ENCODE measurements at places on chromosomes 1 and 21.

- no peak for DNase-seq
Measured at GRCh38 chr1:9238134-9238533, 3.6 kb downstream of the H6PD start.

DNA sequence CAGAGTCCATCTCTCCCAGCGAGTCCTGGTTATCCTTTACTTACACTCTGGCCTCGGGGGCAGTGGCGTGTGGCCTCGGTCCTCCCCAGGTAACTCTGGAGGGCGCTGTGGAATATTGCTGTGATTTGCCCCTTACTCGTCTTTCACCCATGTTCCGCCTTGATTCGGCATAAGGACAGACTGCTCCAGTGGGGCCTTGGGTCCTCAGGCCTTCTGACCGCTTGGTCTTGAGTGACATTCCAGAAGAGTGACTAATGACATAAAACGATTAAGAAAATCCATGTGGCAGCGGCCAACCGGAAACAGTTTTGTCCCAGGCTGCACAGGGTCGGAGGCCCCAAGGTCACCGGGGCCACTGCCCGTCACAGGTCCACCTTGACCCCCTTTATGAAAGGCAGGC is 11.0 kb downstream of the ICMT start:
- no peak for DNase-seq

DNA sequence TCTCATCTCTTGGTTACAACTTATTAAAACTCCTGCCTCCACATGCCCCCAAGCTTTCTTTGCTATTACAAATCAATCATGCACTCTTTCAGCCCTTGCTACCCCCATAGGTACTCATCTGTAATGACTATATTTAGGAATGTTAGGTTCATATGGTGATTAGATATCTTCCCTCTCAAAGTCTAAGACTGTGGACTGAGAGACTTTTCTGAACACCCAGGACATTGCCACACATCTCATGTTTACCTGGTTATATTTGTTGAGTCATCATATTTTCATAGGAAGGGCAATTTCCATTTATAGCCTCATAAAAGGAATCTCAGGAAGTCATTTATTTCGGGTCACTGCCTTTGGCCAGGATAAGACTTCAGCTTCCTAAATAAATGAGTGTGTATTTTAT is 81.5 kb upstream of the LPGAT1 start:
- peak; percentile 83 for DNase-seq

DNA sequence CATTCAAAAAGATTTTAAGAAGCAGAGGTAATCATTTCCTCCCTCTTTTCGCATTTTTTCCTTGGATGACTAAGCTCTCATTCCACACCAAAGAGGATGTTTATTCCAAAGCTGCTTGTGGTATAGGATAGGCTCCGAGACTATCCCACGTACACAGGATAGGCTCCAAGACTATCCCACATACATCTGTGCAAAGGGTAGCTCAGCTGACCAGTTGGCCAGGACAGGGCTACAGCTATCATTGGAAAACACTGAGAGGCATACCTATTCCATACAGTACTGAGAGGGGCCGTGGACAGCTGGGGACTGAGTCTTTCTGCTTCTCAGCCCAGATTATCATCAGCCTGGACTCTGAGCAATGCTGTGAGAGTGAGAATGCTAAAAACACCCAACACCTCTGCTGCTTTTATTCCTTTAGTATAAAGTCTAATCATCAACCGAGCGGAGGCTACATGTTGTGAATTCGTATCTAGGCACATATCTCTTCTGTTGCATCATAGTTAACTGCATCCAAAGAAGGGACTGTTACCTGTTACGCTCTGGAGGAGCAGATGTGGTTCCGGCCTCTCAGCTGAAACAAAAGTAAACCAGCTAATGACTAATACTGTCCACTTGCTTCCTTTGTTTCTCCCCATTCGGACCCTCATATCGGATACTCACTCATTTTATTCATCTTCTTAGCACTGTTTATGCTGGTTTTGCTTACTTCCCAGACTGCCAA is 141.0 kb downstream of the TNFSF18 start:
- DNase-seq = no peak

DNA sequence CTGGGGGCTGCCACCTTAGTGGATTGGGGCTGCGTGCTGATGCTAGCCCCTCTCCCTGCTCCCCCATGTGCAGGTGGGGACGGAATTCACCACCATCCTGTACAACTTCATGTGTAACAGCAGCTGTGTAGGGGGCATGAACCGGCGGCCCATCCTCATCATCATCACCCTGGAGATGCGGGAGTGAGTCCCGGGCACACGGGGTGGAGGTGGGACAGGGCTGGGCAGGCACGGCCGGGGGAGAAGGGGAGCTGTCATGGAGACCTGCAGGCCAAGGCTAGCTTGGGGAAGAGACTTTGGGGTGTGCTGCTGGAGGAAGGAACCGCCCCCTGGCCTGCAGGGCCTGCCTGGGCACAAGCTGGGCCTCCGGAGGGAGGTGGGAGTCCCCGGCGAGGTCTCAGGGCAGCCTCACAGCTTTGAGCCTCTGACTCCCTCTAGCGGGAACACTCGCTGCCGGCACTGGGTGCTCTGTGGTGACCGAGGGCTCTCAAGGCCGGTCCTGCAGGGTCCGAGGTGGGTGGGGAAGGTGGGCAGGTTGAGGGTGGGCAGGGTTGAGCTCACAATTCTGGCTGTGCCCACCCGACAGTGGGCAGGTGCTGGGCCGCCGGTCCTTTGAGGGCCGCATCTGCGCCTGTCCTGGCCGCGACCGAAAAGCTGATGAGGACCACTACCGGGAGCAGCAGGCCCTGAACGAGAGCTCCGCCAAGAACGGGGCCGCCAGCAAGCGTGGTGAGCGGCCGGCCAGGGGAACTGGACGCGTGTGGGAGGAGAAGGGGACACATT is 25.0 kb upstream of the CCDC27 start:
- DNase-seq = no peak

- no peak for DNase-seq
Measured at GRCh38 chr1:9239622-9240401, 5.2 kb downstream of the H6PD start.

DNA sequence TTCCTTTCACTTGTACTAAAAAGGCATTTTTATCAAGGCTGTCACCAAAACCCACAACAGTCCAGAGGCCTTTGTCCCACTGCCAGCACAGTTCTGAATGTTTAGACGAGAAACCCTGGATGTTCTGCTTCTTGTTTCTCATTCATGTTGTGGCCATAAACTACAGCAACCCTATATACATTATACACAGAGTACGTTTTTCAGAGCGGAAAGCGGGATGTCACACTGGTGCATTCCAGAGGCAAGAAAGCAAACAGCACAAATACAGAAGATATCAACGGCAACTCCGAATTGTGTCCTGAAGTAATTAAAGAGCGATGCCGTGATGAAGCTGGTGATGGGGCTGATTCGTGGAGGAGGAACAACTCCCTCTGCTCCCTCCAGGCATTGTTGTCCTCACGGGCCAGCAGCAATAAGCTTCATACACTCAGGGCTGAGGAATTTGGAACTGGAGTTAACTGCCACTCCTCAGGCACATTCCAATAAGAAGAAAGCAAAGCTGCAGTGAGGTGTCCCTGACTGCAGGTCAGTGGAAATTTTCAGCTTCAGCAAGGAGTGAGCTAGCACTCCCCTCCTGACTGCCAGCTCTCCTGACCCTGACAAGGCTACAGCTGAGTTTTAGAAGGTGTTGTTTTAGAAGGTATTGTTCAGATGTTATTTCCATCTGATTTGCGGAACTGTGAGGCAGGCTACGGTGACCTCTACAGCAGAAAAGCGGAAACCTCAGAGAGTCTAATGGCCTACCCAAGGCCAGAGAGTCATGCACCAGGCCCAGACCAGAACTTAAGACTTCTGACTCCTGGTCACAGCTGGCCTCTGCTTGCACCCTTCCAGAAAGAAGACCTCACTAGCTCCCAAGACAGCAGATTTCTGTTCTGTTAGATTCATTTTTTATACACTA is 149.0 kb downstream of the TGFBR3 start:
- DNase-seq = peak; percentile 88

GRCh38 chr1:180633057-180634056 is 1.5 kb downstream of the XPR1 start:
- DNase-seq = no peak

DNA sequence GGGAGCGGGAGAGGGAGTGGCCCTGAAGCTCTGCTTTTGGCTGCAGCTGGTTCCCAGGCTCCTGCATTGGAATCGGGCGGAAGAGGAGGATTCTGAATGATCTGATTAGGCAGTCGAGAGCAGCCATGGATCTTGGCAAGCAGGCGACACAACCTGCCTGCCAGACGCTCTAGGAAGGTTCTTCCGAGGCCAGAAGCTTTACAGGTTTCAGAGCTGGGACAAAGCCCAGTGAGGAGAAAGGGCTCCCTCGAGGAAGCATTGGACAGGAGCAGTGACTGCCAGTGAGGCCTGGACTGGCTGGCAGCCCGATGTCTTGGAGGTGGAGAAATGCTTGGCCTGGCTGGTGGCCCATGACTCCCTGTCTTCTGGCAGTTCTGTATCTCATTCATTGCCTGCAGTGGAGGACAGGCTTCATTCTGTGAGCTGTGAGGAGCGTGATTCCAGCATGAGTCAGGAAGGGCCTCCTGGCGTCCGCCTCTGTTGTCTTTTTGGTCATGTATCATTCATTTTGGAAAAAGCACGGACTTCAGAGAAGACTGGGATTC is 132.7 kb upstream of the IPO9 start:
- no peak for DNase-seq

GRCh38 chr1:193741228-193741627 is 554.8 kb upstream of the B3GALT2 start:
- no peak for DNase-seq

- peak; percentile 11 for DNase-seq
Measured at GRCh38 chr1:205391386-205391785, 30.5 kb downstream of the LEMD1 start.

DNA sequence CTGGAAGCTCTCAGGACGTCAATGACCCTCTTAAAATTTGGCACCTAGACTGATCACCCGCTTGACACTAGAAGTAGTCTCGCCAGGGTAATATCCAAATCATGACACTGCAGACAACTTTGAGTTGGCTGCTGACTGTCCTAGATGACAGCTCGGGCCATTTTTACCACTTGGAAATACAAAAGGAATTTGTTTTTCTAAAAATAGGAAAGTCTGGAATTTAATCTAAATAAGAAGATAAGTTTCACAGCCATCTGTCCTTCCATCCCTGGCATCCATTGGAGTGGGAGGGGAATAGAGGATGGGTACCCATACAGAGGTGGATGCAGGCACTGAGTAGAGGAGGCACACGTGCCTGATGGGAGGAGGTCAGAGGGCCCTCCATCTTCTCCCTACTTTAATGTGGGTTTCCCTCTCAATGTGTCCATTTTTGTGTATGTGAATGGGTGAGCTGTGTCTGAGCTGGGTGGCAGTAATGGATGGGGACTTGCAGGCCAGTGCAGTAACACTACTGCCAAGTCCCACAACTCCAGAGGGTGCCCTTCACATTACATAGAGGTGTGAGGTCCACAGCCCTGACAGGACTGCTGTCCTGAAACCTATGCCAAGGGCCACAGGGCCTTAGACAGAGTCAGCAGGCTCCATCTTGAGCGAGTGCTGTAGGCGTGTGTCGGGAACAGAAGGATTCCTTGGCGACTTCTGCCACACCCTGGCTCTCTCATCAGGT is 104.8 kb upstream of the IPO9 start:
- no peak for DNase-seq

DNA sequence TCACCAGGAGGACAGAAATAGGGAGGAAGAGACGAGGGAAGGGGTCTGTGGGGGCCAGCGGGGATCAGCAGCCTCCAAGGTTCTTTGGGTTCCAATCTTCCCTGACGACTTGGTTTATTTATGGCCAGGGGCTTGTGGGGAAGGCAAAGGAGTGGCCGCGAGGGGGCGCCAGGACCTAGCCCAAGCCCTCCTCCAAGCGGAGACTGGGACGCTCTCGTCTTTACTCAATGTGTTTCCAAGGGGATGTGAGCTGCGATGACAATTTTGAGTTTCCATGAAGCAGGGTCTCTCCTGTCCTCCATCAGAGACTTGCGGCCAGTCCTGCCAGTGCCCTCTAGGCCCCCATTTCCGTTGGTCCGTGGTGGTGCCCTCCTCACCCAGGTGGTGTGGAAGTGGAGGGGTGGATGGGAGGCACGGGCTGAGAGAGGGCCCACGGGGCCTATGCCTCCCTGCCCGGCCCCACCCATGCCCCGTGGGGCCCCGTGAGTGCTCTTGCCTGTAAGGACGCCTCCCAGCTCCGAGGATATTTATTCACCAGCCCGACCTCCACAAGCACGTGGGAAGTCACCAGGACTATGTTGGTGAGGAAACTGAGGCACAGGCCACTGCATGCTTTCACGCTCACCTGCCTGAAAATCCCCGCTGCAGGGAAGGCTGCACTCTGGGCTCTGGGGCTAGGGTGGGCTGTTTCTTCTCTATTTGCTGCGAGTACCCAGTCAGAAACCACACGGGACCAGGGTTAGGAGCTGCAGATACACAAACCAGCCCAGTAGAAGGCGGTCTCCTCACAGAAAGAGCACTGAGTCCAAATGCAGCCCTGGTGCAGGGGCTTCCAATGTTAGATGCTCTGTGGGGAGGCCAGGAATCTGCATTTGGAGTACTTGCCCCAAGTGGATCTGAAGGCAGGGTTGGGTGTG is 26.5 kb downstream of the DMRTB1 start:
- peak; percentile 61 for DNase-seq

- DNase-seq = peak; percentile 4
Measured at GRCh38 chr1:5423109-5423508, 569.1 kb downstream of the NPHP4 start.

DNA sequence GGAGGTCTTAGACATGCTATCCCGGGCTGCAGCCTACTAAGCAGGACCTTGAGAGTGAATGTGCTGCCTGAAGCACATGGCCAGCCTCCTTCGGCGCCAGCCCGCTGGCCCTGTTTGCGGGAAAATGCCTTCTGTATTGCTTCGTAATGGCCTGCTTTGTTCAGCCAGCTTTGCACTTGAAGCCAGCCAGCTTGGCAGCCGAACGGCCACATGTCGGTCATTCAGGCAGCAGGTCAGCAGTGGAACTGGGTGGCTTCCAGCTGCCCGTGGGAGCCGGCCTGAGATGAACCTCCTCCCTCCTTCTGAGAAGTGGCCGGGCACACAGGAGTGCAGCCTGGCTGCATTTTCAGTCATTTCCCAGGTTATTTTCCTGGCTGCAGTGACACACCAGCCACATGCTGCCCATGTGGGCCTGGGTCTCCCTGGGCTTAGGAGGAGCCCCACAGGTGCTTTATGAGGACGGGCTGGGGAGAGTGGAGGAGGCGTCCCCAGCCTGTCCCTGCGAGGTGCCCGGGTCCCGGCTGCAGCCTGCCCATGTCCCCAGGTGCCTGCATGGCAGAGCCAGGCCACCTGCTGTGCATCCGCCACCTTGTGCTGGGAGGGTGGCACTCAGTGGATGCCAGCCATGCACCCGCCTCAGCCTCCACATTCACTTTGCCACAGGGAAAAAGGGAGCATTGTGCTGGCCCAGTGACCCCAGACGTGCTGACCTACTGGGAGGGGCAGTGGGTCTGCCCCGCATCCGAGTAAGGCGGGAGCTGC is 103.5 kb downstream of the SIK1 start:
- DNase-seq = no peak

- no peak for DNase-seq
Measured at GRCh38 chr1:16241221-16241708, 4.3 kb upstream of the CPLANE2 start.

GRCh38 chr1:61638911-61639605 is 85.9 kb downstream of the TM2D1 start:
- DNase-seq = no peak

All from LoVo (cell line).